ENCODE measurements at places on chromosomes 1 and 21.

GRCh38 chr1:172482044-172482443 lies 38.2 kb upstream of the PIGC start:
- DNase-seq: no peak

- DNase-seq: no peak
These were observed 86.4 kb upstream of the SSX2IP start for GRCh38 chr1:84776639-84777038.

- DNase-seq: no peak
These were observed 14.3 kb upstream of the FAM131C start for GRCh38 chr1:16087733-16088132.

- no peak for DNase-seq
These were observed 5.8 kb upstream of the NDUFV3 start for GRCh38 chr21:42887326-42887725.

DNA sequence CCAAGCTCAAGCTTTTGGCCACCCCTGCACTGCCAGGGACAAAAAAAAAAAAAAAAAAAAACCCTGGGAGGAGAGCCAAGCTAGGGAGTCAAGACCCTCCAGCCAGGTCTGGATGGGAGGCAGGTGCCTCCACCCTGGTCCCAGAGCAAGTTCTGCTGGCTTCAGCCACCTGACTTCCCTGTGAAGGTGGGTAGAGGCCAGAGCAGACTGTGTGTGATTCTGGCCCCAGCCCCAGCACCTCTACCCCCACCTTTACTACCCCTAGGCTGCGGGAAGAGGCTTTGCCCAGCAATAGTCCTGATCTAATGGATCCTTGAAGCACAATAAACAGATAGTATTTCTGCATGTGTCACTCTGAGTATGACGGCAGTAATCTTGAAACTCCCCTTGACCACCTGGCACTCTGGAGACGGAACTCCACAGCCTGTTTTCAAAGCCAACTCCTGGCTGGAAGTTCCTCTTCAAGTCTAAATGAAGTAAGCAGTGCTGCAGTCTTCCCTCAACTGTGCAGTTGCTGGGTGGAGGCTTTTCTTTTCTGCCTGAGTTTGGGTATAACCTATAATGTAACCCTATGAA lies 9.8 kb downstream of the PDZK1IP1 start:
- DNase-seq: no peak

DNA sequence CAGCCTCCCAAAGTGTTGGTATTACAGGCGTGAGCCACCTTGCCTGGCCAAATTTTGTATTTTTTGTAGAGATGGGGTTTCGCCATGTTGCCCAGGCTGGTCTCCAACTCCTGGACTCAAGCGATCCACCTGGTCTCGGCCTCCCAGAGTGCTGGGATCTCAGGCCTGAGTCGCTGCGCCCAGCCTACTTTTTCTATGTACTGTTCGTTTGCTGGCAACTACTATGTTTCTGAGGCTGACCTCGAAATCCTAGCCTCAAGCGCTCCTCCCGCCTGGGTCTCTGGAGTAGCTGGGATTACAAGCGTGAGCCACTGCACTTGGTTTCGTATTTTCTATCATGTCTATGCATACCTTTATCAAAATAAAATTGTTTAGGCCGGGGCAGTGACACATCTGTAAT lies 675 bp upstream of the TEKT2 start:
- no peak for DNase-seq

DNA sequence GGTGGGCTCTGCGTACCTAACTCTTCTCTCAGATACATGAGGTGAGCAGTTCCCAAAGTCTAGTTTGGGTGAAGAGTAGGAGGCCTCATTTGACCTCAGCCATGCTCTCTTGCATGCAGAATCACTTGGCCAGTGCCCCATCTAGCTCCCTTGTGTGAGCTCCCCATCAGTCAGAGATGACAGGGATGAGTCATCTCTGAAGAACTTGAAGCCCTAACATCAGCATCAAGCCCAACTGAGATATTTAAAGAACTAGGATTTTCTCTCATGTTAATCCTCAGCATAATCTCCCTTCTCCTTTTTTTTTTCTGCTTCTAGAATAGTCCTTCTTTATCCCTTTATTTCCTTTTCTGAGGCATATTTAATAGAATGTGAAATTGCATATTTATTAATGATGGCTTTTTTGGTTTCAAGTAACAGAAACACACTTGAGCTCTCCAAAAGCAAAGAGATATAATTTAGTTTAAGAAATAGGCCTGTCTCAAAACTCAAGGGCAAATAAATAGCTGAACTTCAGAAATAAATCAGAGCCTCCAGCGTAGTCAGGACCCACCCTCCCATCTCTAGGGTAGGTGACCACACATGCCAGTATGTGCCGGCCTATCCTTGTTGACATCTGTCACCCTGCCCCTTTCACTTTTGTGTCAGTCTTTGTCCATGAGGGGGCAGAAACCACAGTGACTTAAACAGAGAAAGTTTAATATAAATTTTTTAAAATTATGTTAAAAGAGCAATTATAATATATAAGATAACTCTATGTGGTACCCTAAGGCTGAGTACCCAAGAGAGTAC lies 112.3 kb downstream of the TSEN15 start:
- no peak for DNase-seq

GRCh38 chr21:18840239-18840638 lies 436.7 kb upstream of the TMPRSS15 start:
- DNase-seq: no peak

- no peak for DNase-seq
These were observed 20.1 kb upstream of the MED18 start for GRCh38 chr1:28308750-28309149.

Measured in CD4-positive, alpha-beta T cell treated with Interleukin-2 at 100 ng/mL for 4 hours (primary cell).